Cerebellar nuclear complex (tissue), 1 donor: ENCODE measurements at places on chromosomes 4 and X.

DNA sequence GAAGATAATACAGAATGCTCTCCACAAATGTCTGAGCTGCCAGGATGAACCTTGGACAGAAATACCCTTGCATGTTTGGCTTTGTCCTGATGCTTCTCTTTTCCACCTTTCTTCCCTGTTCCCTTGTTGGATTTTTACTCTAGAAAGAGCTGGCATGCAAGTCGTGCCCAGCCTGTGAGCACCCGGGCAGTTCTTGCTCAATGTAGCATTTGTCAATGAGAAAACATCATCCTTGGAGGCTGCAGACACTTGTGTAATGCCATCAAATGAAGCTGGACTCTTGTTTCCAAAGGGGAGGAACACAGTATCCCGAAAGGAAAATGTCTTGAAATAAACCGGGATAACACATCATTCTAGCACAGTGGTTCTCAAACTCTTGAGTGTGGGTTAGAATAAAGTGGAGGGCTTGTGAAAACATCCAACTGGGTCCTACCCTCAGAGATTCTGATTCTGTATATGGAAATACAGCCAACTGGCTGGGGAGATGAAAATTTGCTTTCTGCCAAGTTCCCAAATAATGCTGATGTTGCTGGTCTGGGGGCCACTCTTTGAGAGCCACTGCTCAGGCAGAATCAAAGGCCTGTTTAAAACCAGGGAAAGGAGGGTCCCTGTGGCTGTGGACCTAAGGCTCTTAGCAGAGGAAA, 237.2 kb downstream of the SPATA18 start:
- DNase-seq = no peak

DNA sequence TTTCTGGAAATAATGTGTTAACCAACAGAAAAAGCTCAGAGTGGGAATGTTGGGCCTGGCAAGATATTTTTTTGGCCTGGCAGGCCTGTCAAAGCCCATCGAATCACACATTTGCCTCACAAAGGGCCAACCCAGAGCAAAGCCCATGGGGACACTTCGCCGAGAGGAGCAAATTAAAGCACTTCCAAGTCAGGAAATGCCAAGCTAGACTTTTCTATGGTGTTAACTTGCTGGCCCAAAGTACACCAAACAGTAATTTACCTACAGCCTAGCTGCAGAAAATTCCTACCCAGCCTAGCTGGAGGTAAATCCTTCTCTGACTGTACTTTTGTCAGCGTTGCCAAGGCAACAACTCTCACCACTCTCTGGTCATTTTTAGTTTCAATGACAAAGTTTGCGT, 288.6 kb upstream of the LDB2 start:
- no peak for DNase-seq

GRCh38 chr4:98627531-98628257, 30.7 kb downstream of the TSPAN5 start:
- peak; percentile 3 for DNase-seq

DNA sequence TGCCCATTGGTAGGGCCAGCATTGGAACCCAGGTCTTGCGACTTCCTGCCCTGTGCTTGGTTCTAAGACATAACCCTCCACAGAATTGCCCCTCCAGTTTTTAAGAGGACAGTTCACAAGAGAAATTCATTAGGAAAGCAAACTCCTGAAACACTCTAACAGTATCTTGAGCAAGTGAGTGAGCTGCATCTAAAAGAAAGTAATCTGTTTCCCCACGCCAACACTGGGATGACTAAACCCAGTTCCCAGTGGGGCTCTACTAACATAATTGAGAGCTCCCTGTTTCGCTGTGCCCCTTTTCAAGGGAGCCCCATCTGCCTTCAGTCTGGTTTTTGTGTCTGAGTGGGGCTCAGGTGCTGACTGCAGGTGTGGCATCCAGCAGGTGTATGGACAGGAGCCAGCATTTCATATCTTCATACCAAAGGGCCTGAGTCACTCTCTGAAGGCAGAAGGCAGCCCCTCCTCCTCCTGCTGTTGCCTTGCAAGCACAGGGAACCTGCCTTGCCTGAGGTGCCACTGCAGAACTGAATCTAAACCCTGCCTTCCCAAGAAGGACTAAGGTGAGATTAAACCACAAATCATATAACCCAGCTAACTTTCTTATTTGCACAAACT, 8.0 kb downstream of the AMOT start:
- no peak for DNase-seq

DNA sequence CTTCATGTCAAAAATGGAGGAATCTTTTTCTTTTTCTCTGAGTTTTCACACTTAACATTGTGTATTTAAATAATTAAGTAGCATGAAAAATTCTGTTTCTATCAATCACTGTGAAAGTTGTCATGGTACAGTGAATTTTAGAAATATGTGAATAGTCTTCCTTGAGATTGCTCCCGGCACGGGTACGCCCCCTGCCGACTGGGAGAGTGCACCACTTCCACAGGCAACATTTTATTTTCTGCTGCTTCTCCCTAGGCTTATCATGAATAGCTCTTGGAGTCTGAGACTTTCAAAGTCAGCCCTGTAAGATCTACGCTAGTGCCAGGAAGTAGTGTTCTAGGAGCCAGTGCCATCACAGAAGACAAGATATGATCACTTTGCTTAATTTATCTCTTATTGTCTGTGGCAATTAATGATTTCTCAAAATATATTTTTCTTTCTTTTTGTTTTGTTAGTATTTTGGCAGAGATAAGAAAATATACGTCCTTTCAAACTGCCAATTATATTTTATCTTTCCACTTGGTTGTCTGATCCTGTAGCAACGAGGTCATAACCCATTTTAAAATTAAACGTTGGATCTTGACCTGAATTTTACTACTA, 763.8 kb upstream of the AADAT start:
- DNase-seq = no peak

DNA sequence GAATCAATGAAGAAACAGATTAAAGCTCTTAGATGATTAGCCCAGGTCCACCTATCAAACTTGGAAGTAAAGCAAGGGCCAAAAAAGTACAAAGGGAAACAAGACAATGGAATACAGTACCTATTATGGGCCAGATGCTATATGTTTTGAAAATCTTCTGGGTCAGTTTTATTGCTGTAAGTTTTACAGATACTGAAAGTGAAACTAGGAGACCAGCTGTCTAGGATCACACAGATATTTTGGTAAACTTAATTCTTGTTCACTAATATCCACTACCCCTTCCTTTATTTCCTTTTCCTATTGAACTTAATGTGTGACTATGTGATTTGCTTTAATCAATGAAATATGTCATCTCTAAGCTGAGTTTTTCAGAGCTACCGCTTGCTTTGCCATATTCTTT, 505.4 kb upstream of the PITX2 start:
- DNase-seq = no peak
